Kasumi-1 (cell line): ENCODE measurements at places on chromosomes 1 and 21.

DNA sequence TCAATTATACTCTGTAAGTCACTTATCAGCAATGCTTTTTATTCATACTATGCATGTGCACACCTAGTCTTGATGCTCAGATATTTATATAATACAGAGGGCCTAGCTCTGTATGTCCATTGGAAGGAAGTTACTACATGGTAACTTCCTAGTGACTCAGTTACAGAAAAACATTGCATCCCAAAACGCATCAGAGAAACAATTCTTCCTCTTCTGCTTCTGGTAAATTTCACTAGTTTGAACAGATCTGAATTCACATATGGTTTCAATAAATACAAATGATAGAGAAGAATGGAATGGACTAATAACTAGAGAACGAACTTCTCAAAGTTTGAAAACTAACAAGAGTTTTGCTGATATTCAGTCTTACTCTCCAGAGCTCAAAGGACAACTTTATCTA lies 811.3 kb upstream of the ADGRL2 start:
- DNase-seq: no peak

GRCh38 chr1:109270623-109271317 lies 12.2 kb downstream of the PSRC1 start:
- no peak for DNase-seq

DNA sequence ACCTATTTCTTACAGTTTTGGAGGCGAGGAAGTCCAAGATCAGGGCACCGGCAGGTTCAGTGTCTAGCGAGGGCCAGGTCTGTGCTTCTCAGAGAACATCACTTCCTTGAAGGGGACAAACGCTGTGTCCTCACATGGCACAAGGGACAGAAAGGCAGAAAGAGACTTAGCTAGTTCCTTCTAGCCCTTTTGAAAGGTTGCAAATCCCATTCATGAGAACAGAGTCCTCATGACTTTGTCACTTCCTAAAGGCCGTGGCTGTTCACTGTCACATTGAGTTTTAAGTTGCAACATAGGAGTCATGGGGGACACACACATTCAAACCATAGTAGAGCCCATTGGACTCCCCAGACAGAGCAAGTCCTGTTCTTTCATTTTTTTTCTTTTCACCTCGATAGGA lies 27.4 kb downstream of the PER3 start:
- no peak for DNase-seq

GRCh38 chr1:1435106-1435903 lies at the start of gene VWA1:
VWA1 (plus strand) TSS chr1:1435690; CDS start chr1:1435749, 59 bp downstream.
- DNase-seq: peak; percentile 46
